ENCODE measurements at places on chromosomes 5 and 9.

GRCh38 chr9:121269642-121270254 is 1.8 kb downstream of the GSN start:
- DNase-seq = no peak

DNA sequence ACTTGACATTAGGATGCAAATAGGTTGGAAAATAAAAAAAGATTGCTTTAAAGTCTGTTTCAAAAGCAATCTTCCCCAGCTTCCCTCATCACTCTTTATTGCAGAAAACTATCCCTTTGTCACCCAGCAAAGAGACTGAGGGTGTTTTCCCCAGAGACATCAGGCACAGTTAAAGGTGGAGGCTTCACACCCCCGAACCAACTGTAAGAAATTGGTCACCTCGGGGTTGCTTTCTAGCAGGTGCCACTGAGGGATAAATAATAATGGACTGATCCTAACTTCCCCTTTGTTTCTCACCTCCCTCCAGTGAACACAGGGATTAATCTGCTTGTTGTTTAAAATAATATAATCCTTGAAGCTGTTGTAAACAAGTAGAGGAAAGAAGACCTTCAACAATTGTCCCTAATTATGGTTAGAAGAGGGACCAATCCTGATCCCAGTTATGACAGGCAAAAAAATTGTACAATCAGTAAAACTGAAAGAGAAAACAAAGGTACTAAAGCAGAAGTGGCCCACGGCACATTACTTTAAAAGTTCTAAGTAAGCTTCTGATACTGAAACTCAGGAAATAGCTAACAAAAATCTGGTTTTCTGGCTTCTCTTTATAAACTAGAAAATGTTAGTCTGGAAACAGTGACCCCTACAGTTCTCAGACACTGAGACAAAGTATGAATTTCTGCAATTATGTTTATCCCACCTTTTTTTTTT is 6.6 kb upstream of the PCSK1 start:
- no peak for DNase-seq

DNA sequence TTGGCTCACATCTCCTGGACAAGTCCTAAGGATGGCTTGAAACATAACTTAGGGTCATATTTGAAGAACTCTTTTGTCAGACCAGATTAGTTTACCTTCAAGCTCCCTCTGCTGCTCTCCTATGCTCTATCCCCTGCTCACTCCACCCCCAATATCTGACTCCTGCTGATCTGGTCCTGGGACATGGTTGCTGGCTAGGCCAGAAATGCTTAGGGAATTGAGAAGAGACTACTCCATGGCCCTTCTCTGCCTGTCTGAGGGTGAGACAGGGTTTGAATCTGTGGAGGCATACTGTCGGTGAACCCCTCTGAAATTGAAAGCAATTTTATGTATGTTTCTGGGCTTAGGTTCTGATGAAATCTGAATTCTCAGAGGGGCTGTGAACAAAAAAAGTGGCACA is 3.3 kb downstream of the OTULIN start:
- no peak for DNase-seq

GRCh38 chr9:86352440-86353077 is 1.7 kb downstream of the TUT7 start:
- DNase-seq = no peak

DNA sequence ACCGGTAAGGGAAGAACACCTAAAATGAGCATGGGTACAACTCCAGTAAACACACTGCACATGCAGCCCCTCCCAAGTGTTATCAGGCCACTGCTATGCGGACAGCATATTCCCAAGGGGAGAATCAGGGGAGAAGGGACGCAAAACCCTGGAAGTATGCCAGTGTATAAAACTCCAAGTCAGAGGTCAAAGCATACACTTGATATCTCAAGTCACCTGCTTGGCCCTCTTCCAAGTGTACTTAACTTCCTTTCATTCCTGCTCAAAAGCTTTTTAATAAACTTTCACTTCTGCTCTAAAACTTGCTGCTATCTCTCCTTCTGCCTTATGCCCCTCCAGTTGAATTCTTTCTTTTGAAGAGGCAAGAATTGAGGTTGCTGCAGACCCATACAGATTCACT is 408.1 kb downstream of the HTR1A start:
- no peak for DNase-seq

DNA sequence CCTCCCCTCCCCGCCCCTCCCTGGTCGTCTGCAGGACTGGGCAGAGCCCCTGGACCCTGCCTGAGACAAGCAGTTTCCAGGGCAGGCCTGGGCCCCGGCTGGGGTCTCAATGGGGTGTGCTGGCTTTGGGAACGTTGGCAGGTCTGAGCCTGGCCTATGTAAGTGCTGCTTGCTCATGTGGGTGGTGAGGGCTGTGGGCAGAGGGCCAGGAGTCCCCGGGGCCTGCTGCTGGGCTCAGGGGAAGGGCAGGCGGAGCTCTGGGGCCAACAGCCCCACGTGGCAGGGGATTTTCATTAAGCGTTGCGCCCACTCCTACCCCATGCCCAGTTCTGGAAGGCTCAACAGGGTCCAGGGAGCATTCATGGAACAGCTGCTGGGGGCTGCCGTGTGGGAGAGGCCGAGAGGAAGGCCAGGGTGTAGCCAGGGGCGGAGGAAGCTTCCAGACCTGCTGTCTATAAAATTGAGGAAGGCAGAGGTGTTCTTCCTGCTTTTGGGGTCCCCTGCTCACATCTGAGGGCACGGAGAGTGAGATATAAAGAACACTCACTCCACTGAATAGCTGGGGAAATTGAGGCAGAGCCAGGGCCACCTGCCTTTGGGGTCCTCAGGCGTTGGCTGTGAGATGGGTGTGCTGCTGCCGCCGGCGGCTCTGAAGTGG is 32.5 kb downstream of the RXRA start:
- no peak for DNase-seq

- no peak for DNase-seq
Observed at GRCh38 chr5:124438903-124439281, 307.5 kb downstream of the ZNF608 start.

DNA sequence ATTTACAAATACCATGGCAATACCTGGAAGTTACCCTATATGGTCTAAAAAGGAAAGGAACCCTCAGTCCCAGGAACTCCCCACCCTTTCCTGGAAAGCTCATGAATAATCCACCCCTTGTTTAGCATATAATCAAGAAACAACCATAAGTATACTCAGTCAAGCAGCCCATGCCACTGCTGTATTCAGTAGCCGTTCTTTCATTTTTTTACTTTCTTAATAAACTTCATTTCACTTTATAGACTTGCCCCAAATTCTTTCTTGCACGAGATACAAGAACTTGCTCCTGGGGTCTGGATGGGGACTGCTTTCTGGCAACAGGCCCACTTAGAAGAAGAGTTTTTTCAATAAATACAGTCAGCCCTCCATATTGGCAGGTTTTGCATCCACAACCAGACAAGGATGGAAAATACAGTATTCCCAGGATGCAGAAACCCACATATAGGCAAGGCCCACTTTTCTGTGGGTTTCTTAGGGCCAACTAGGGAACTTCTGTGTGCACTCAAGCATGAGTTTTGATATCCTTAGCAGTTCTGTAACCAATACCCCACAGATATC is 2.8 kb upstream of the TBCA start:
- no peak for DNase-seq

GRCh38 chr9:129495620-129496472 is 125.1 kb downstream of the C9orf50 start:
- DNase-seq = peak; percentile 73

- DNase-seq = no peak
Observed at GRCh38 chr5:16687898-16688297, 71.1 kb upstream of the RETREG1 start.

GRCh38 chr5:113336975-113337374 is 97.8 kb downstream of the TSSK1B start:
- DNase-seq = no peak

- no peak for DNase-seq
Observed at GRCh38 chr5:33671700-33672291, 220.0 kb downstream of the ADAMTS12 start.

GRCh38 chr9:18045326-18045725 is 428.6 kb upstream of the ADAMTSL1 start:
- no peak for DNase-seq

- DNase-seq = no peak
Observed at GRCh38 chr9:15235658-15236057, 71.4 kb downstream of the TTC39B start.

GRCh38 chr9:131873891-131874440 is 134.1 kb upstream of the RAPGEF1 start:
- no peak for DNase-seq

GRCh38 chr5:143921525-143922311 is 109.8 kb downstream of the HMHB1 start:
- no peak for DNase-seq

GRCh38 chr5:137272831-137273230 is 226.3 kb downstream of the SPOCK1 start:
- DNase-seq = no peak

DNA sequence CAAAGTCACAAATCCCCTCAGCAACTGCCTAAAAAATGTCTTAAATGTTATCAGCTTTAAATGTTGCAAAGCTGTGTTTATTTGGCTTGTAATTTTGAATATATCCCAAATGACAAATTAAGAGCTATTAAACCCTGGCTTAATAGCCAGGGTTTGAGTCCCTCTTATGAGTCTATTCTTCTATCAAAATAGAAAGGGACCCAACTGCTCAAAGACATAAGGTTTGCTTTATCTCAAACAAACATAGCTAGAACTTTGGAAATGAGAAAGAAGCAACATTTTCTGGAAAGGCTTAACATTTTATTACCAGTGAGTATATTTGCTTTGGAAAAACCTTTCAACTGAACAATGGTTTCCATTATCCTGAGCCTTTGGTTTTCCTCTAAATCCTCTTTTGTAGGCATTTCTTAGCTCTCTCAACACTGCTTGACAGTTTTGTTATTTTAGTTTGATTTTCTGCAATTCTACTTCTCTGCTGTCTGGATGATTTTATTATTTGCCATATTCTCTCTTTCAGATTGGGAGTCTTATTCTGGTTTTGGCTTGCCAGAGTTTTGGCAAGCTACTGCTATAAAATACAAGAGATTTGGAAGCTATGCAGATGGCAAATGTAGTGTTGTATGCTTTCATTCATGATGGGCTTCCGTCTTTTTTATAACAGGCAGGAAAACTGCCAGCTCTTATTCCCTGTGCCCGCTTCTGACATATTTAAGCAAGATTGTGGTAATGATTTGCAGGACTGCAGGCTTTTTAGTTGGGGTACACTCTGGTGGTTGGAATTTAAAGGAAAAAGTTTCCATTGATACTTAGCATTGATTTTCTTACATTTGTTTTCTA is 734.9 kb downstream of the DTWD2 start:
- no peak for DNase-seq

- DNase-seq = no peak
Observed at GRCh38 chr5:112647428-112647827, 90.3 kb upstream of the APC start.

GRCh38 chr5:143759396-143760130 is 52.4 kb upstream of the HMHB1 start:
- no peak for DNase-seq

DNA sequence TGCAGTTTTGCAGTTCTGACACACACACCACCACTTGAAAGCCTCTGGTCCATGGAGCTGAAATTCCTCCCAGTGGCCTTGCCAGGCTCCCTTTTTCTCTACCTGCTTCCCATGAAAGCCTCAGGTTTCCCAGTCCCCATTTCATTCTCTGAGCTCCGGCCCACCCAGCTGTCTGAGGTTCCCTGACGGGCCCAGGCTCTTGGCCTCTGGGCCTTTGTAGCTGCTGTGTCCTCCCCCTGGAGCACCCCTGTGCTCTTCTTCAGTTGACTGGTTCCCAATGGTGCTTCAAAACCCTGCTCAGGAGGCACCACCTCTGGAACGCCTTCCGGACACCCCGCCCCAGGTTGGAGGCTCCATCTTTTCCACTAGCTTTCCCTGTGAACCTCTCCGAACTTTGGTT is 155.9 kb upstream of the SHB start:
- DNase-seq = no peak

GRCh38 chr9:112037281-112038016 is 137.6 kb downstream of the SUSD1 start:
- peak; percentile 30 for DNase-seq

DNA sequence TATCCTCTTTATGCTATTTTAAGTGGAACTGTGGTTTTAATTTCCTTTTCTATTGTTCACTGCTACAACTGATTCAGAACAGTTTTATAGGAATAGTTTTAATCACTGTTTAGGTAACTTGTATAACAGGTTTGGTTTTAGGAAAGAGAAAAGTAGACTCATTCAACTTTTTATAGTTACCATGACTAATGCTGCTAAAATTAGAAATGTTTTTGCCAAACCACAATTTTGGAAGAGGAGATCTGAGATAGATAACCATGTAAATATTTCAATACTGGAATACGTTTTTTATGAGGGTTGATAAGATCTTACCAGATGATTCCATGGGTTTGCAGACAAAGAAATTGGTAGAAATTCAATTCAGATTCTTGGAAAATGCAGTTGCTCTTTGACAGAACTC is 404.6 kb upstream of the ARRDC3 start:
- DNase-seq = no peak

DNA sequence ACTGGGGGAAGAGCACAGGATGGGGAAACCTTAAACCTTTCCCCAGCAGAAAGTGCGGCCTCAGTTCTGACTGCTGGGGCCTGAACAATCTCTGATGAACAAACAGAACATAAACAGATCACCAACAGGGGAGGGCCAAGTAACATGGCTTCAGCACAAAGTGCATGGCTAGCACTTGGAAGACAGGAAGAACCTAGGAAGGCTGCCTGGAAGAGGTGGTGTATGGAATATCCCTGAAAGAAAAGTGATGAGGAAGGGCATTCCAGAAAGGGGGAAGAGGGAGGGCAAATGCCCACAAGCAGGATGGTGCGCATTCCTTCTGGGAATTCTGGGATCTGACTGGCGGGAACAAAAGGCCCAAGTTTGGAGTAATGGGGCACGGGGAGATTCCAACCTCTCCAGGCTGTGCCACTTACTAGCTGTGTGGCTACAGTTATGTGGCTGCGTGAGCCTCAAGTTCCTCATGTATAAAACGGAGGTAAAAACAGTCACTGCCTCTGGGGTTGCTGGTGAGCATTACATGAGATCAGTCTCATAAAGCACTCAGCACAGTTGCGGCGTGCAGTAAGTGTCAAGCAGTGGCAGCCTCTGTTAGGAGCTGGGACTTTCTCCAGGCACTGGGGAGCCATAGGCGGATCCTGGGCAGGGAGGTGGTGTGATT is 1.6 kb downstream of the PDGFRB start:
- no peak for DNase-seq

- DNase-seq = no peak
Observed at GRCh38 chr9:133773889-133774655, 35.9 kb upstream of the SARDH start.

DNA sequence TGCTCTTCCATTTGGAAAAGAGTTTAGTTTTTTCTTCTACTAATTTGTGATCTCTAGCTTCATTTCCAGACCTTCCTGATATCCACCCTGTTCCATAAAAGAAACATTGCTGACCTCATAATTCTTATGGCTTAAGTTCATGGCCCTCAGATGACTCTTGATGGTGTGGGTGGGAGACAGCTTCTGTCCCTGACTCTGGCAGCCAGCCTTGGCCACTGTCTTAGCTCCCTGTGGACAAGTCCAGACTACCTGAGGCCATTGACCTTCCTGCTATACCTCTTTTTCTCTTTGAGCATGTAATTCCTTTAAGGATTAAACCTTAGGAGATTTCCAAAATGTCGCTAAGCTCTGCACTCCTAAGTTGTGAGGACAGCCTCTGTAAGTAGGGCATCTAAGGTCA is 101.1 kb upstream of the DAP start:
- DNase-seq = no peak

- DNase-seq = no peak
Observed at GRCh38 chr9:27353166-27353473, 56.2 kb upstream of the EQTN start.

All from activated CD8-positive, alpha-beta memory T cell treated with anti-CD3 and anti-CD28 coated beads for 1 hour (primary cell).